ENCODE measurements at places on chromosomes 7 and 10.

DNA sequence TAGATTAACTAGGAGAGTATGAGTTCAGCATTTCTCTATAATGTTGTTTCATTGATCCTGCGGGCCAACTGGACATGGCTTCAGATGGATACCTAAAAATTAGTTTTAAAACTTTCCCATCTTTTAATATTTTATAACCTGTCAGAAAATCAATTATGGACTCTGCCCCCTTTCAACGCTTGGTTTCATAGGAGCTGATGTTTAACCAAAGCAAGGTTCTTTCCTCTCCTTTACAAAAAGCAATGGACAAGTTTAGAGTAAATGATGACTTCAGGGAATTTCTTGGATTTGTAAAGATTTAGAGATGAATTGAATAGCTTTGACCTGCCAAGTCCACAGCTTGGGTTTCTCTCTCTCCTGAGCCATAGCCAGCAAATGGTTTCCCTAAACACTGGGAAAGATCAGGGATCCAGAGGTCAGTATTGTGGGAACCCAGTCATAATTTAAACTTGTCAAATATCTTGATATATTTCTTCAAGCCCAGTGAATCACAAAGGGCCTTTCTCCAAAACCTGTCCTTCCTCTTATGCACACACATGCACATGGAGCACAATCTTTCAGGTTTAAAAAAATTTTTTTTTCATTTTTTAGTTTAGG is 177.1 kb downstream of the EVX1 start:
- no peak for DNase-seq

DNA sequence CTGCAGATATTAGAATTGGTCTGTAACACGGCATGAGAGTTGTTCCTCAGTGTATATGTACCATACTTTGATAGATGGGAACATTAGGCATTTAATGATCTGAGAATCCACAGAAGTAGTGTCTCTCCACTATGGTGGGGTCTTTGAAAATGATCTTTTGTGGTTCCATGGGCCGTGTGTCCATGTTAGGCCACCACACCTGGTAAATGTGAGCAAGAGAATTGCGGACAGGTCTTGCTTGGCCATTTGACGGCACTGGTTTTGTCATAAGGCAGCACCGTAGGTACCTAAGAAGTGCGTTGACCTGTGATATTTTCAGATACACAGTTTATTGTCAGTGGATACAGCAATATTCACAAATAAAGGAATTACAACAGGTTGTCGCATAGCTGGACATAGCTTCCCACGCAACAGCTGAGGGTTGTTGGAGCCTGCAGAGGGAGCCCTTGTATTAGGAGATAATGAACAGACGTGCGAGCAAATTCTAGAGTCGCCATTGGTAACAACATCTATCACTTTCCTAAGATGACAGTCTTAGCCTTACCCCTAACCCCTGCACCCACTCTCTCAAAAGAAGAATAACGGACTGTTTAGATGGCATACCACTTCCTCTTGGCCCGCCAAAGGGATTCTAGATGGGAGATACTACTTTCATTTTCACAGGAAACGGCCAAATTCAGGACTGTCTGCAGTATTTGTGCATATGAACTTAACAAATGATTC is 111.4 kb downstream of the COL28A1 start:
- DNase-seq = no peak

DNA sequence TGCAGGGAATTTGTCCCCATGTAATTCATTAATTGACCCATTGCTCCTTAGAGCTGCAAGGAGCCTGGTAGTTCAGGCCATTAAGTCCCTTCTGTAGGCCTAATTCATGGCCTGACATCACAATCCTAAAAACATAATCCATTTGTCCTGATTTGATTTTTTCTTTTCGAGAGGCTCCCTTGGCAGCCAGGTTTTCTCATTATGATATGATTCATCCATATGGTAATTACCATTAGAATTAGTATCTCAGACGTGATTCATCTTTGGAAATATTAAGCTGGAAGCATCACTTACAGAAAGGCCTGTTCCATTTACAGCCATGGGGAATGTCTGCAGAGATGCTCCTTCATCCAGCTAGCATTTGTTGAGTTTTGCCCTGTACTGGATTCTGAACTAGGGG is 128.5 kb downstream of the PLCE1 start:
- DNase-seq = no peak

- DNase-seq = no peak
Observed at GRCh38 chr10:91582153-91582554, 50.7 kb downstream of the PPP1R3C start.

DNA sequence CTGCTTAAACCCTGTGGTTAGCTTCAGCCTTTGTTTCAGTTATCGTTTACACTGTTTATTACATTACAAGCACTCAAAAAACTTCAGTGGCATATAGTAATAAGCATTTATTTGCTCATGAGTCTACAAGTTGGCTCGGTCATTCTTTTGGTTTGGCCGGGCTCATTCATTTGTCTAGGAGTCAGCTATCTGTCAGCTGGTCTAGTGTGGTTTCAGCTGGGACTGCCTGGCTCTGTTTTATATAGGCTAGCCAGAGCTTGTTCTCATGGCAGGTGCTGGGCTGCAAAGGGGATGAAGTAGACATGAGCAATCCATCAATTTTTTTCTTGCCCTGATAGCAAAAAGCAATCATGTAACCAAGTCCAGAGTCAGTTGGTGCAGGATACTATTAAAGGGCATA is 103.6 kb downstream of the MKLN1 start:
- no peak for DNase-seq

- no peak for DNase-seq
Observed at GRCh38 chr7:19665399-19666008, 43.3 kb downstream of the POLR1F start.

- DNase-seq = no peak
Observed at GRCh38 chr7:113809581-113809980, 109.2 kb downstream of the PPP1R3A start.

DNA sequence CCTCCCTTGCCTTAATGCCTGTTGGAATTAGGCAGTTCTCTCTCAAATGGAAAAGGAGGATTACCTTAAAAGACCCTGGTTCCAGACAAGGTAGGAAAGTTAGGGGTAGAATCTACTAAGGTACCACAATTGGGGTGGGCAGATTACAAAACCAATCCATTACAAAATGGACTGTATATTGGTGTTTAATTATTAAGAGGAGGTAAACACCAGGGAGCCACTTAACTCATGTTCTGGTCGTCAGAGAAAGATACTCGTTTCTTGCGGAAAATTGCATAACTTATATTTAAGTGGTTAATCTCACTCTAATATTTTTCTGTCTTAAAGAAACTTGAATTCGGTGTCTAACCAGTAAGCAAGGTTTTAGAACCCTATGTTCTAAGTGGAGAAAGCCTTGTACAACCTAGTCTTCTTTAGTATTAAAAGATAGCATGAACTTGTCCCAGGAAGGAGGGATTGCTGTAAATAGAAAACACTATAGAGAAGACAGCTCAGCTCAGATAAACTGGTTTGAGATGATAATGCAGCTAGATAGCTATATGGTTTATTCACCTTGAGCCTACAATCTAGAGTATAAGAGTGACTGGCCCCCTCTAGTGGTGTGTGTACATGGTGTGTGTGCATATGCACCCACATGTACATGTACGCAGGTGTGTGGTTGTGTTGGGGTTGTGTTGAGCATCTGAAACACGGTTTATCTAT is 58.0 kb upstream of the STRIP2 start:
- DNase-seq = no peak

DNA sequence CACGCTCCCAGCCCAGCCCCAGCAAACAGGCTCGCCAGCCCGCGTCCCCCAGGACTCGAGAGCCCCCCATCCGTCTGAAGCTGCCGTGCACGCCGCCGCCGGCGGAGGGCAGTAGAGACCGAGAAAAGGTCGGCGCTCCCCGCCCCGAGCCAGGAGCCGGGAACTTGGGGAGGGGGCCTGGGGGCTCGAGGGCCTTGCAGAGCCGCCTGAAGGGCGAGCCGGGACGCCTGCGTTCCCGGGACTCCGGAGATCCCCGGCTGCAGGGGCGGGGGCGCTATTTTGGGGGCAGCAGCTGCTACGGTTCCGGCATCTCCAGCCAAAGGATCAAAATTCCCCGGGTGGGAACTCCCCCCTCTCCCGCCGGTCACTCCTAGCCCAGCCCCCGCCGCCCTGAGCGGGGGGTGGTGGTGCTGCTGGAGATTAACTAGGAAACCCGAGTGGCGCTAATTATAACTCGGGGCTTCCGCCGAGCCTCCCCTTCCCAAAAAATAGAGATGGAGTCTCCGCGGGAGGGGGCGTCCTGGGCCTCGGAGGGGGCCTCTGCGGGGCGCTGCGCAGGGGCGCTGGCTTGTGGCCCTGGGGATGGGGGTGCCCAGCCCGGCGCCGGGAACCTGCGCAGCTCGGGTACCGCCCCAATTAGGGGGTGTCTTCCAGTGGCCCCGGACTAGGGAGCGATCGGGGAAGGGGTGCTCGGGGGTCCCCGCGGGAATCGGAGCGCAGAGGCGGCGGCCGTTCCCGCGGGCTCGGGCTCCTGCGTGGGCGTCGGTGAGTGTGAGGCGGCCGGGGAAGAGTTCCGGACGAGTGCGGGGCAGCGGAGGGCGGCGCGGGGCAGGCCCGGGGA is 608 bp downstream of the ACHE start:
- DNase-seq = peak; percentile 32

- DNase-seq = no peak
Observed at GRCh38 chr10:75640381-75640780, 209.0 kb downstream of the LRMDA start.

DNA sequence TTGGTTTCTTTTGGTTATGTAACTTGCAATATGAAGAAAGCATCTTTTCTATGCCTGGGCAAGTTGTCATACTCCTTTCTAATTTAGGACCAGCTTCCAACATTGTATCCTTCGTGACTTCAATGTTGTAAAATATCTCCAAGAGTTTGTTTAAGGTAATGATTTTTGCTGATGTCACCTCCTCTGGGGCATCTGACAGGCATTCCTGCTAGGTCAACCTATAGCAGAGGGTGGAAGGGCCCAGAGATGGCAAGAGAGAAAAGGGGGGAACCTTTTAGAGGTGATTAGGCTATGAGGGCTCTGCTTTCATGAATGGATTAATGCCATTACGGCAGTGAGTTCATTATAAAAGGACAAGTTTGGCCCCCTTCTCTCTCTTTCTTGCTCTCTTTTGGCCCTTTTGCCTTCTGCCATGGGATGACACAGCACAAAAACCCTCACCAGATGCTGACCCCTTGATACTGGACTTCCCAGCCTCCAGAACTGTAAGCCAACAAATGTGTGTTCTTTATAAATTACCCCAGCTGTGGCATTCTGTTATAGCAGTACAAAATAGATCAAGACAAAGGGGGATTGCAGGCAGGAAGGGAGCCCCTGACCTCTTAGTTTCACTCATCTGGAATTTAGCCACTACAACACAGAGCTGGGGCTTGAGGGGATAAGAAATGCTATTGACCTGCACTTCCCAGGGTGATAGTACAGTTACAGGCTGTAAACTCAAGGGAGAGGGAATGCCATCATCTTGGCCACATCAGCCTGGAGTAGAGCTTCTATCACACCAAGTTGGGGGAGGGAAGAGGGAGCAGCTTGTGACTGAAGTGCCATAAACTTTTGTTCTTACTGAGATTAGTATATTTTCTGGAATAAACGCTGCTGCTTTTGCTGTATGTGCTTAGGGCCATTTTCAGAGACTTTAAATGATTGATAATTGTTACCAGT is 195.9 kb downstream of the CFTR start:
- no peak for DNase-seq

DNA sequence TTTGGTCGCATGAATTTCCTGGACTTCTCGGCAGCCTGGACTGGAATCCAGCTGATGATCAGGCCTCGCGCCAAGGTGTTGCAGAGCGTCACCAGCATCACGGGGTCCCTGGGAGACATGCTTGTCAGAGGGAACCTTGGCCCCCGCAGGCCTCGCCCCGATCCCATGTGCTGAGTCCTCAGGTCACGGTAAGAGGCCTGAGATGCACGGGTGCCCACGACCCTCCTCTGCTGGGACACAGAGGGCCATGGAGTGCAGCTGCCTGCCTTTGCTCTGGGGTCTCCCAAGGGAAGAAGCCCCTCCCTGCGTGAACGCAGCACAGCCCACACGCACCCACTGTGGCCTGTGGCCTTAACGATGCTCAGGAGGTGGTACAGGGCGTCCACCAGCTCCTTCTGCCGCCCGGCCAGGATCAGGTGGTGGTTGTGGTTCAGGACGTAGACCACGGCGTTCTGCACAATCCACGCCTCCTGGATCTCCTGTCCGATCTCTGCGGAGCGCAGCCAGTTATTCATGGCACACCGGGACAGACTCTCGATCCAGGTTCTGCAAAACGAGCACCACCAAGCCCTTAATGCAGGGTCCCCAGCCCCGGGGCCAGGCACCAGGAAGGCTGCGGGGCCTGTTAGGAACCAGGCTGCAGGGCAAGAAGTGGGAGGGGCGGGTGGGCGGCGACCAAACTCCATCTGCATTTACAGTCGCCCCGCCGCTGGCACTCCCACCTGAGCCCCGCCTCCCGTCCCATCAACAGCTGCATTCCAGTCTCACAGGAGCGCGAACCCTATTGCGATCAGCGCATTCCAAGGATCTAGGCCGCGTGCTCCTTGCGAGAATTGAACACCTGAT is 29.4 kb downstream of the CFAP46 start:
- DNase-seq = no peak

DNA sequence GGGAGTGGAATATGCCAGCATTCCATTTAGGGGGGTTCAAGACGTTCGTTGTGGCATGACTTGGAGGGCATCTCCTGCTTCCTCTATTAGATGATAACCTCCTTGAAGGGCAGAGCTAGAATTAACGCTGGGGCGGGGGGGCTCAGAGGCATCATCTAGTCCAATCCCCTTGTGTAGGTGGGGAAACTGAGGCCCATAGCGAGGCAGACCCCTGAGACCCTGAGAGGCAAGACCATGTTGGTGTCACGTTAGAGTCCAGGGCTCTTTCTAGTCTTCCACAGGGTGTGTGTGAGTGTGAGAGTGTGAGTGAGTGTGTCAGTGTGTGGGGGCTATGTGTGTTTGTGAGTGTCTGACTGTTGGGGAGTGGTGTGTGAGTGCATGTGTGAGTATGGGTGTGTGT is 29.3 kb upstream of the NUB1 start:
- DNase-seq = no peak

DNA sequence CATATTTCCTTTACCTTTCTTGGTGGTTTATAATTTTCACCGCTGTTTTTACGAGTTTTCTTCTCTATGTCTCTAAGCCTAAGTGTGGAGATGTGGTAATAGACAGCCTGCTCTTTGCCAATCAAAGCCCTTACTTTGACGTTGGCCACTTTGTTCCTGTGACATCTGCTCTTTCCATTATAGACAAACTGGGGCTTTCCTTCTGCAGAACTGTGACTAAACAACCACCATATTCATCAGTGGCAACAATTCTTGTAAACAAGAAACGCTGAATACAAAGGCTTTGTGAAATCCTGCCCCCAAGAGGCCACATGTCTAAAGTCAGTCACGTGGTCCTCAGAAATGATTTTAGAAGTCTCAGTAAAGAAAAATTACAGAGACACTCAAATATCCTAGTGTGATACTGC is 59.6 kb upstream of the CAPZA2 start:
- no peak for DNase-seq

DNA sequence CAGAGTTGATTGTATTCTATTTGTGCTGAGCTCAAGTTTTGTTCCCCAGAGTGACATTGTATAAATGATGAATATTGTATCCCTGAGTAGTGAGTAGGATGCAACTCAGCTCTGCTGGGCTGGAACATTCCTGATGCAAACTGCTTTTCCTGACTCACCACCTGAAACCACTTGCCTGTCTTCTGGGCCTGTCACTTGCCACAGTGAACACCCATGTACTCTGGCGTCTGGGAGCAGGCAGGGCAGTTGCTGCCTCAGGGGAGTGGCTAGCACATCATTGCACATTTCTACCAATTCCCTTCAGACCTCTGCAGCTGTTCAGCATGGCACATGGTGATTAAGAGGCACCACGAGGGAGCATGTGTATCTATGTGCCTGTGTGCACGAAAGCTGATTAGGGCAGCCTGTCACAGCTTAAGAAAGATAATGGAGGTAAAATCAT is 157.3 kb downstream of the SND1 start:
- no peak for DNase-seq

GRCh38 chr10:3095373-3096139 is 28.2 kb downstream of the PFKP start:
- no peak for DNase-seq

Data from activated gamma-delta T cell (primary cell).